Regular cardiac myocyte (primary cell): ENCODE measurements at places on chromosomes 3 and 15. TPM values are rescaled to one million over a fixed set of nuclear protein-coding genes. Genes with fewer than 3 reads are reported as not detected.

STAC gene
- 26.2 and 44.7 TPM in 2 replicates for total RNA-seq

MESP1 gene
- 0.19 and 0.28 TPM in 2 replicates for total RNA-seq

SNX22 gene
- total RNA-seq, result 0.19 and 0.28 TPM in 2 replicates

MKRN2OS gene
- total RNA-seq, result not detected in 2 replicates

CHRNA5 gene
- 0.56 and 2.3 TPM in 2 replicates for total RNA-seq

CTXND1 gene
- total RNA-seq, result not detected in 2 replicates
